Activated gamma-delta T cell treated with anti-CD3 and anti-CD28 coated beads, Interleukin-2, amount 50 U/mL, for 16 hours (primary cell): ENCODE measurements at places on chromosomes 5 and 9.

DNA sequence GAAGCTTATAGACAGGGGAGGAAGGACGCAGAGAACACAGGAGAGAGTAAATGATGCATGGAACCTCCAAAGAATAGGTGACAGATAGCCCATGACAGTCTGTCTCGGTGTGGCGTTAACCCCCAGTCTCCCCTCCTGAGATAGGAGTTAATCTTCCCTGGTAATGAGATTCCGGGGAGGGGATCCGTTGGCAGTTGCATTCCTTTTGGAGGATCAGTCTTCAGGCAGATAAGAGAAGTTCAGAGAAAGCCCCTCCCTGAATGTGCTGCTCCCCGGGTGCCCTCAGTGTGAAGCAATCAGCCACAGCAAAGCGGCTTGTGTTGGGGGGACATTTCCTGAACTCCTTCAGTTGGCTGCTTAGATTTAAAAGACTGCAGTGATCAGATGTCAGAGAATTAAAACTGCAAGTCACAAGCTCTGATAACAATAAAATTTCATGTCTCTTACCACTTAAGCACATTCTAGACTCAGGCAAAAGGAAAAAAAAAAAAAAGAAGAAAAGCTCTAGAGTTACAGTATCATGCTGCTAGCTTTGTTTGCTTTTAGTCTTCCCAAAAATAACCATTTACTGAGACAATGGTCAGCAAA lies 121.1 kb downstream of the EGFLAM start:
- no peak for DNase-seq

DNA sequence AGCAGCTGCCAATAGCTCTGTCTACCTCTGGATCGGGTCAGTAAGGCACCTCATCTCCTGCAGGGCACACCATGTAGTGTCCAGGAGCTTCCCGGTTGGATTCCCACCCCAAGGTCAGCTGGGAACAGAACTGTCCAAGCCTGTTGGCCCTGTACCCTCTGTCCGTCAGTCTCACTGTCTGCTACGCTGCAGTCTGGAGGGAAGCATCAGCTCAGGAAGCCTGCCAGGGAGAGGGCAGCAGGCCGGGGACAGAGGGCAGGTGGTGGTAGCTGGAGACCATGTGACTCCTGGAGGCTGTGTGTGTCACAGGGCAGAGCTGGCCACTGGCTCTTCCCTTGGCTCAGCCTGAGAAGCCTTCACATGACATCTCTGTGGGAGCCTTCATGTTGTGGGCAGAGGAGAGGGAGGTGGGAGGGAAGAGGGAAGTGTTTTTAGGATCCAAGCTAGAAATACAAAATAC lies 134.5 kb downstream of the SEC61B start:
- DNase-seq = no peak

DNA sequence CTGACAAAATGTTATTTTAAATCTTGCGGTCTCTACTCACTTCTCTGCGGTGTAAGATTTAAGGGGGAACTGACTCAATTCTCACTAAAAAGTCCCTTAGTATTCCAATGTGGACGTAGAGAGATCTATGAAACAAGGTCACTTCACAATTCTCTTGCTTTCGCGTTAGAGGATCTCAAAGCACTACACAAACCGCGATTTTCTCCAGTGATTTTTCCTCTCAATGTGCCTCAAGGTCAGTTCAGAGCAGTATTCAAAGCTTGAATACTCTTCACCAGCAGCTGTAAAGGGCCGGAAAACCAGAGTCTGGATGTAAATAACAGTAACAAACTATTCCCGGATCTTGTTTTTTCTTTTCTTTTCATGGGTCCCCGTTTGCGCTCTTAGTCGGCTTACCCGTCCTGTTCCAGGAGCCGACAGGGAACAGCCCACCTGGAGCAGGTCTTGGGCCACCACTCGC lies 128.2 kb downstream of the TMEM161B start:
- no peak for DNase-seq

DNA sequence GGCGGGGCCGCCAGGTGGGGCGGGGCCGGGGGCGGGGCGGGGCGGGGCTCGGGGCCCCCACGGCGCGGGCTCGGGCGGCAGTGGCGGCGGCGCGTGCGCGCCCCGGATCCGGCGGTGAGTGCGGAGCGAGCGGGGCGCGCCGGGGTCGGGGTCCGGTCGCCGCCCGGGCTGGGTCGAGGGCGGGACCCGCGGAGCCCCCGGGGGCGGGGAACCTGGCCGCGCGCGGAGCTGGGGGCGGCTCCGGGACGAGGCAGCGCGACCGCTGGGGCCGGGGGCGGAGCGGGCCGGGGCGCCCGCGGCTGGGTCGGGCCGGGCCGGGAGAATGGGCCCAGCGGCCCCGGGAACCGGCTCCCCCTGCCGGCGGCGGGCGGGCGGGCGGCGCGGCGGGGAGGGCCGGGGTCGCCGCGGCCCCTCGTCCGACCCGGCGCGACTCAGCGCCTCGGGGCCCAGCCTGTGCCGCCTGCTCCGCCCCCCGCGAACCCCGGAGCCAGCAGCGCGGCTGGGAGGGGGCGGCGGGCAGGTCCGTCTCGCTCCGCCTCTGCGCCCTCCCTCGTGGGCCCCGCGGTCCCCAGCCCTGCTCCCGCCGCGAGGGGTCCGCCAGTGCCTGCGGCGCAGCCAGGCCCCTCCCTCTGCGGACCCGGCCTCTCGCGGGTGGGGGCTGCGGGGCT lies 3.1 kb downstream of the EGFL7 start:
- DNase-seq = no peak

- no peak for DNase-seq
Measured at GRCh38 chr9:88950341-88951154, 40.7 kb upstream of the S1PR3 start.

- no peak for DNase-seq
Measured at GRCh38 chr5:74109344-74109743, 483.3 kb downstream of the ARHGEF28 start.

DNA sequence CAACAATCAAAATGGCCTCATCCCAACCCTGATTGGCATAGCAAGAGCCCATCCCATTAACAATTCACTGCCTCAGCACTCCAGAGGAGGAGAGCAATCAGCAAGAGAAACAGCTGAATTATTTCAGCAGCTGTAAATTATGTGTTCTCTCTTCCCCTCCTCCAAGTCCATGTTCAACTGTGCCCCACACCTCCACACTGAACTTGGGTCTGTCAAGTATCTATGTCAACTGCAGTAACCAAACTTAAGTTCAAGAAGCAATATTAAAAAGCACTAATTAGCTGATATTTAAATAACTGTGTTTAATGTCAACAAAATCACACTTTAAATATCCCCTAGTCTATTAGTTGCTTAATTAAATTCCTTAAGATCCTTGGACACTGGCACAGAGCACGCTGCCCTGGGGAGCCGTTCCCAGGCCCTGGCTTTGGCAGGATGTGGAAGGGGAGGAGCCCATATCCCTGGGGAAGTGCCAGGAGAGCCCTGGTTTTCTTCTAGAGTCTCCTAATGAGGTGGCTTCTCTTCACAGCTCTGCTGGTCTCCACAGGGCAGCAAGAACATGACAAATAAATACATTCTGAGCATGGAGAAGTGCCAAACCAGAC lies 50.6 kb downstream of the SIL1 start:
- no peak for DNase-seq

GRCh38 chr9:95626885-95627558 lies 110.3 kb upstream of the PTCH1 start:
- no peak for DNase-seq

GRCh38 chr9:106075960-106076327 lies 381.6 kb downstream of the TMEM38B start:
- DNase-seq = no peak

DNA sequence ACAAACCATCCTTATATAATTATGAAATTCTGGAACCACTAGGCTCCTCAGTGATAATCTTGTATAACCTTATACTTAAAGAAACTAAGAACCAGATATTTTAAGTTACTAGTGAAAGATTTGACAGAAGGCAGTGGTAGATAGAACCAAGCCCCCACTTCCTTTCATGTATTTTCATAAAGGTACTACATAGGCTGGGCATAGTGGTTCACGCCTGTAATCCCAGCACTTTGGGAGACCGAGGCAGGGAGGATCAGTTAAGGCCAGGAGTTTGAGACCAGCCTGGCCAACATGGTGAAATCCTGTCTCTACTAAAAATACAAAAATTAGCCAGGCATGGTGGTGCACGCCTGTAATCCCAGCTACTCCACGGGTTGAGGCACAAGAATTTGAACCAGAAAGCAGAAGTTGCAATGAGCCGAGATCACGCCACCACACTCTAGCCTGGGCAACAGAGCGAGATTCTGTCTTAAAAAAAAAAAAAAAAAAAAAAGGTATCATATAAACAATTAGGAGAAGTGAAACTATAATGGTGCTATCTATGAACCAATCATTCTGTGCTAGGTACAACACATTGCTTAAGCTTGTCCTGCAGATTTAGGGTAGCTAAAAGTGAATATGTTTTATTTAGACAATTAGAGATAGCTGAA lies 27.9 kb upstream of the DTWD2 start:
- DNase-seq = no peak

DNA sequence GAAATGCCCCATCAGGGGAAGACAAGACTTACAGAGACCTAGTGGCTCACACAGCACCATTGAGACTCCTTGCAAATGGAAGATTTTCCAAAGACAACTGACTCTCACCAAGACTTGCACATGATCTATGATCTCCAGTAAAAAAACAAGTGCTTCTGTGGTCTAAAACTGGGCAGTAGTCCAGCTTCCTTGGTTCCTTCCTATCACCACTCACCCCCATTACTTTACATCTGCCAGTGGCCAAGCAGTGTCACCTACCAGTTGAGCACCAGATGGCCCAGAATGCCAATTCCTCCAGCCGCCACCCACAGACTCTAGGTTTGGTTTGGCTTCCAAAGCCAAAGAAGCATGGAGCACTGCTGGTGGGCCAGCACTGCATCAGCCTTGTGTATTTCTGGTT lies 47.7 kb downstream of the SH3TC2 start:
- DNase-seq = no peak

DNA sequence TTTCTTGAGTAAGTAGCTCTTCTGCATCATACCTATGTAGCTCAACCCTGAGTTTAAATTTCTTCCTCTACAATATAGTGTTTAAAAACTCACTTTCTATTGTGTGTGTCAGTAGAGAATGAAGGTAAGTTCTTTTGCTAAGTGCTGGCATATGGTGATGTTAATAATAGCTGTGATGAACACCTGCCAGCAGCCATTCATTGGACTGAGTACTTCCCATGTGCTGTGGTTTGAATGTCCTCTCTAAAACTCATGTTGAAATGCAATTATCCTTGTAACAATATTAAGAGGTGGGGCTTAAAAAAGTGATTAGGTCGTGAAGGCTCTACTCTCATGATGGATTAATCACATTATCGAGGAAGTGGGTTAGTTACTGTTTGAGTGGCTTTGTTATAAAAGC lies 645.2 kb upstream of the RGMB start:
- DNase-seq = no peak
